ENCODE measurements at places on chromosomes 7 and 10.

GRCh38 chr7:129095258-129095657 lies 40.3 kb upstream of the TNPO3 start:
- DNase-seq: no peak

GRCh38 chr7:98810153-98810802 lies 59.5 kb downstream of the TMEM130 start:
- DNase-seq: no peak

DNA sequence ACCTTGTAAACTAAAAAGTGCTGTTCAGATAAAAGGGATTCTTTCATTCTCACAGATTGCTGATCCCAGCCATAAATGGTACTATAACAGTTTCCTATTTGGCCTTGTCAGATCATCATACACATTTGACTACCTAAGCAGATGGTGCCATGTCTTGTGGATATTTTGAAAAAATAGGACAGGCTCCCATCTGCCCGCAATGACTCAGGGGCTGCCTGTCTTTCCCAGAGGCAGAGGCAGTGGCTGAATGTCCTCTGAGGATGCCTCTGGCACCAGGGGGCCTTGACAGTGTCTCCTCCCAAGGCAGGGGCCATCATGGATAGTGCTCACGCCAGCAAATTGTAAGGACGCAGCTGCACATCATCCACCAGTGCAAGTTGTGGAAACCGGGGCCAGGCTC lies 323.0 kb upstream of the PODXL start:
- no peak for DNase-seq

GRCh38 chr10:6406220-6407033 lies 173.6 kb downstream of the PRKCQ start:
- no peak for DNase-seq

GRCh38 chr7:55504093-55504859 lies 68.0 kb downstream of the VOPP1 start:
- no peak for DNase-seq

DNA sequence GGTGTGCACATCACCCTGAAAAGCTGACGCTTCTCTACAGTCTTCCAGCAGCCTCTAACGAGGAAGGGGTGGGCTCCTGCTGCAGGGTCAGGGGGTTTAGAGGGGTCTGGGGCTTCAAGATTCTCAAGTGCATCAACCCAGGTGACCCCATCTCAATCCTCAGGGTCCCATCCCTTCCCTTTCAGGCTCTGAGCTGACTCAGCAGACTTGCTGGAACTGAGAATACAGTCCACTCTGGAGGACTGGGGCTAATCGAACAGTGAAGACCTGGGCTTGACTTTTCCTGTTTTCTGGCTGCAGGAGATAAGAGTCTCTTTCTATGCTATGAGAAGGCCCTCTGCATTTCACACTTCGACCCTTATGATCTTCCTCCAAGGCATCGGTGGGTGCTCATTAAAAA lies 22.3 kb upstream of the NPTX2 start:
- no peak for DNase-seq

GRCh38 chr7:47582764-47583738 lies 1.1 kb upstream of the TNS3 start:
- DNase-seq: no peak

DNA sequence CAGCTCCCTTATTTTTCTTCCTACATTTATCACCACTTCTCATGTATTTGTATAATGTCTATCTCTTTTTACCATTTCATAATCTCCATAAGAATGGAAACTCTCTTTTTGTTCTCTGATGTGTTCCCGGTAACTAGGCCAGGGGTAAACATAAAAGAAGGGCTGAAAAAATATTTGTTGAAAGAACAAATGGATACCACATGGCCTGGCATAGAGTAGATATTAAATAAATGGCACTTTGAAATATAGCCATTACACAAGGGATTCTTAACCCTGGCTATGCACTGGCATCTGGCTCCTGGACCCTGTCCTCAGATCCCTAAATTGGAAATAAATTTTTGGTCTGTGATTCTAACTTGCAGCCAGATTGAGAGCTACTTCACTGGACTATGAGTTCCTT lies 30.4 kb downstream of the ELAPOR2 start:
- DNase-seq: no peak

- DNase-seq: peak; percentile 93
Observed at GRCh38 chr7:76291351-76292212, 10.9 kb upstream of the HSPB1 start.

GRCh38 chr10:71964743-71965515 lies 734 bp downstream of the CHST3 start:
- peak; percentile 47 for DNase-seq

- DNase-seq: no peak
Observed at GRCh38 chr7:80445351-80445750, 66.5 kb downstream of the GNAT3 start.

DNA sequence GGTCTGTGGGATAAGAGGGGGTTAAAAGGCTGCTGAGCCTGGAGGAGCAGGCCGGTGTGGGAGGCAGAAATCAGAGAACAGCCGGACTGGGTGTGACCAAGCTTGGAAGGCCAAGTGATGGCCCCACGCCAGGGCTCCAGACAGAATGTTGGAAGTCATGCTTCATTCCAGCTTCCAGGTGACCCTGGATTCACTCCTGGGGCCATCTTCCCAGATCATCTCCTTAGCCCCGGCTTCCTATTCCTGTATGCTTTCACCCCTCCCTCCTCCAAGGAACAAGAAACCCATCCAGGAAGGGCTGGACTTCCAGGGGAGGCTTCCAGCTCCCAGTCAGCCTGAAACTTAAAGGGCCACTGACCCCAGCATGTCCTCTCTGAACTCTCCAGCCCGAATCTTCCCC lies 1.0 kb downstream of the INMT start:
- DNase-seq: no peak

DNA sequence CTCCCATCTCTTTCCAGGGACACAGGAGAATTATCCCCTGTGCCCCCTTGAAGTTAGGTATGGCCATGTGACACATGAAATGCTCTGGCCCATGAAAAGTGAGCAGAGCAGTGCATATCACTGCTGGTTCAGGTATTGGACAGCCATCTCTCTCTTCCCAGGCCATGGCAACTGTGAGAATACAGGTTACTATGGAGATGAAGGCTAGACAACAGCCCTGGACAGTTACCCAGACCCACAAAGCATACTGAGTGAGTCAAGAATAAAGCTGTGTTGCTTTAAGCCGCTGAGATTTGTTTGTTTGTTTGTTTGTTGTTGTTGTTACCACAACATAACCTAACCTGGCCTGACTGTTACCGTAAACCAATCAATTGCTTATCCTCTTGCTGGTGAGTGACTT lies 722.3 kb downstream of the KCNMA1 start:
- DNase-seq: no peak

- DNase-seq: no peak
Observed at GRCh38 chr10:24488631-24489030, 235.1 kb downstream of the ARHGAP21 start.

GRCh38 chr7:77266291-77266794 lies 66.7 kb upstream of the FGL2 start:
- no peak for DNase-seq

- no peak for DNase-seq
Observed at GRCh38 chr10:71006506-71006905, 118.1 kb upstream of the PCBD1 start.

- no peak for DNase-seq
Observed at GRCh38 chr7:136064081-136064480, 86.9 kb upstream of the MTPN start.

DNA sequence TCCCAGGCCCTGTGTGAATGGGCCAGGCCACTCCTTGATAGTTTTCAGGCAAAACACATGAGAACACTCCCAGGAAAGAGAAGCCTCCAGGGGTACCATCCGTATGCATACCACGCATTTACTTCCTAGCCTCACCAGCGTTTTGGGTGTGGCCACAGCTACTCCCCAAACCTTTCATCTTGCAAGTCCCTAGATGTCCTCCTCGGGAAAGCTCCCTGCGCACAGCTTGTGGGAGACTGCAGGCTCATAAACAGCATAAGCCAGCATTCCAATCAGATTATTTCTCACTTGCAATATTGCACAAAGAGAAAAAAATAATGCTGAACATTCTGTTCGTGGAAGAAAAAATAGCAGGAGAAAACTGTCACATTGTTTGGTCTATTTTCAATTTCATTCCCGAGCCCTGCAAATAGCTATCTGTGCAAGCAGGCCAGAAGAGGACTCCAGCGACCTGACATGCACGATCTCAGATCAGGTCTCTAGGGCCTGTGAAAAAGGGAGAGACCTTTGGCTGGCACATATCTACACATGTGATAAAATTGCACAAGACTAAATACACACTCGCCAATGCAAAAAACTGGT lies 175.6 kb downstream of the PLXNA4 start:
- no peak for DNase-seq

Measured in stimulated activated CD4-positive, alpha-beta T cell treated with anti-CD3 and anti-CD28 coated beads, Interleukin-1b, Interleukin-23, amount 100 ng/mL, for 4 hours (primary cell).